NCI-H1048 (cell line): ENCODE measurements at places on chromosomes 2 and 18.

- DNase-seq = peak; percentile 53
Observed at GRCh38 chr18:40159141-40160017, 1795.7 kb upstream of the PIK3C3 start.

DNA sequence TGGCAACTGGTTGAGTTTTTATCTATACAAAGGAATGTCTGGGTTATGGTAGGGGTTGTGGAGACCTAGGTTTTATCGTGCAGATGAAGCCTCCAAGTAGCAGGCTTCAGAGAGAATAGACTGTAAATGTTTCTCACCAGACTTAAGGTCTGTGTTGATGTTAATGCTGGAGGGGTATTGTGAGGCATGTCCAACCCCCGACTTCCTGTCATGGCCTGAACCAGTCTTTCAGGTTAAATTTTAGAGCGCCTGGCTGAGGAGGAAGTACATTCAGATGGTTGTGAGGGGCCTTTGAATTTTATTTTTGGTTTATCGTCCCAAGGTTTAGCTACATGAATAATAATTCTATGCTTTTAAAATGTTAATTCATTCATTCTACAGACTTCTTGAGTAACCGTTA, 435.1 kb downstream of the DLGAP1 start:
- no peak for DNase-seq

- no peak for DNase-seq
Observed at GRCh38 chr2:151543876-151544275, 134.2 kb downstream of the RIF1 start.

DNA sequence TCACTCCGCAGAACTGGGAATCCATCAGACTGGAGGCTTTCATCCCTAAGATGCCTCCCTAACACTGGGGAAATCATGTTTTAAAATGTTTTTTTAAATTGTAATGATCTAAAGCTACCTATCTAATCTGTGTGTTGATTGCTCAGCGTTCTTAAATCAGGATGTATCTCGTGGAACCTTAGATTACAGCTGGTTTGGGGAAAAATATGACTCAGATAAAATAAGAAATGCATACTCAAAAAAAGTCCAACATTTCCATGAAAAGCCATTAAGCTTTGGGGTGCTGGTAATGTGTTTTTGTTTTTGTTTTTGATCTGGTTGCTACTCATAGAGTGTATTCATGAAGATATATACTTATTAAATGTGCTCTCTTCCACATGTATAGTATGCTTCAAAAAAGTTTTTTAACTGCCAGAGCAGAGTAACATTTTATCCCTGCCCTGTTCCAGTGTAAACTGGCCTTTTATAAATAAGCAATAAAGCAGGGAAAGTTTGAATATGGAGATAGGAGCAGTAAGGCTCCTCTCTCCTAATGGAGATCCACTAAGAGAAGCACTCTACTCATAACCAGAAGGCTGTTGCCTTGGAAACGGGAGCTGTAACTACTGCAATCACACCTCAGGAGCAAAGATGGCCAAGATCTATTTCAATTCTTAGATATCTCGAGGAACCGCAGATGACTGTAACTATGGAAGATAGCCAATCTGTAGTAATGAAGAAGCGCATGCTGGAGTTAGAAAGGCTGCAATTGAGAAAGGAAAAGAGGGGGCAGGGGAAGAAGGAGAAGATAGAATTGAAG, 41.6 kb downstream of the ANKRD44 start:
- DNase-seq = no peak

GRCh38 chr18:74525741-74526140, 8.6 kb upstream of the CNDP1 start:
- DNase-seq = no peak

- DNase-seq = no peak
Observed at GRCh38 chr2:54599914-54600313, 123.5 kb upstream of the EML6 start.

DNA sequence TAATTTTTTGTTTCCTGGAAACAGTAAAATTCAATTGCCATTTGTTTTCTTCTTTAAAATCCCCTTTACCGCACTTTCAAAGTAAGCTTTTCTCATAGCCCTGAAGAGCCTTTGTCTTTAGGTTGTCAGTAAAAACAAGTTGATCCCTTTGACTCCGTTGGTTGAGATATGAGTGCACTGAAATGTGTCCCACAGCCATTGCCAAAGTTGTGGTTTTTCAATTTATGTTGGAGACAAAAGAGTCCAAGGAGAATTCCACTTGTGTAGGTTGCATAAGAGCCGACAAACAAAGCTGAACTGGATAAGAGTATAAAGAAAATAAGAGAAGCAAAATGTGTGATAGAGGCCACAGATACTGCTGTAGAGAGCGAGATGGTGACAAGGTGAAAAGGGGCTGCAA, 26.1 kb upstream of the HNMT start:
- DNase-seq = no peak

GRCh38 chr2:18132697-18133096, 254.2 kb downstream of the KCNS3 start:
- no peak for DNase-seq

GRCh38 chr2:64652231-64653108, 1.2 kb downstream of the SERTAD2 start:
- DNase-seq = no peak

GRCh38 chr2:96528006-96528699, 8.4 kb upstream of the ARID5A start:
- no peak for DNase-seq

GRCh38 chr2:49901202-49902065, 747.1 kb upstream of the FSHR start:
- DNase-seq = no peak

GRCh38 chr2:23121968-23122648, 262.9 kb upstream of the KLHL29 start:
- no peak for DNase-seq

- DNase-seq = no peak
Observed at GRCh38 chr2:45964223-45964841, 312.9 kb downstream of the PRKCE start.

DNA sequence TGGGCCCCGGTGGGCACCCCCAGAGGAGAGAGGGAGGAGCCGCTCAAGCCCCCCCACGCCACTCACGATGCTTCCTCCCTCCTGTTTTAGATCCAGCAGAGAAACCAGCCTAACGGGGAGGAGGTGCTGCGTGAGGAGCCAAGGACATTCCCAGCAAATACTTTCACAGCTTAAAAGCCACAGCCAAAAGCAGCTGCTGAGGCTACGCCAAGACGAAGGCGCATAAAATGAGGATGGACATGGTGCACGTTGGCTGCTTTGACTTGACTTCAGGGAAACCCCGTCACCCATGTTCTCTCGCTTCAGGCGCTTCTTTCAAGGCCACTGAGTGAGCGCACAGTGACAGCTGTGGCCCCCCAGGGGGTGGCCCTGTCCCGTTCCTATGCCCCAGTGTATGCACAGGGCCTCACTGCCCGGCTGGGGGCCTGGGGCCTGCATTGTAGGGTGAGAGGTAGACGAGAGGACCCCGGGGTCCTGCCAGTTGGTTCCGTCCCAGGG, 72.1 kb upstream of the PXDN start:
- no peak for DNase-seq

- DNase-seq = no peak
Observed at GRCh38 chr2:10489842-10490555, 41.9 kb upstream of the ODC1 start.

DNA sequence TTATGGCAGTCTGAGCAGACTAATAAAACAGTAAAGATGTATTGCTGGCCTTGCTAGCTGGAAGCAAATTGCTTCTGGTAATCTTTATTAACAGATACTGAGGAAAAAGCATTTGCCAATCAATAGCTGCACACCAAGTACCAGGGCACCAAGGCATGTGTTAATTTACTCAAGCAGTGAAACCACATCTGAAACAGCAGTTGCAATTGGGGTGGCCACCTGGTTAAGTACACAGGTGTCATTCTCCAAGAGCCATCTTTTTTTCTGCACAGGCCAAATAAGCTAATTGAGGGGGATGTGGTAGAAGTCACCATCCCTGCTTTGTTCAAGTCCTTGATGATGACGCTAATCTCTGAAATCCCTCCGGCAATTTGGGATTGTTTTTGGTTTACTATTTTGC, 8.6 kb upstream of the SEH1L start:
- no peak for DNase-seq

DNA sequence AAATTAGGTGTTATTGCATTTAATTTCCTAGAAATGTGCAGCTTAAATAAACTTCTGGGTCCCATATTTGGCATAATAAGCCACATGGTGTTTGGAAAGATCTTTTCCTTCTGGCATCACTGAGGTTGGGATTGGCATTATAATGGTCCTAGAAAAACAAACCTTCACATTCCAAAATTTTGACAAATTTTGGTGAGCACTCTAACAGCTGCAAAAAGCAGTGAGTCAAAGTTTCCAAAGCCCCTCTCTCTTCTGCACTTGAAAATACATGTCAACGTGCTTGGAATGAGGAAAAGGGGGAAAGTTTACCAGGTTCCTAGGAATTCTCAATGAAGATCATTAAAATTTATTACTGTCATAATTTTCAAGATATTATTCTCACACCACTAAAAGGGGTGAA, 77.8 kb upstream of the STK17B start:
- DNase-seq = no peak

- DNase-seq = no peak
Observed at GRCh38 chr2:60554074-60554645, 706 bp upstream of the BCL11A start.
